Right cardiac atrium (tissue), 5 donors: ENCODE measurements at places on chromosomes 3 and 15. TPM values are rescaled to one million over a fixed set of nuclear protein-coding genes. Genes with fewer than 3 reads are reported as not detected.

Gene CCDC33
- not detected for total RNA-seq

Gene TRH
- not detected for total RNA-seq

Gene SSUH2
- 0.62 TPM for total RNA-seq

Gene SKOR1
- total RNA-seq = 0.17 TPM

DNA sequence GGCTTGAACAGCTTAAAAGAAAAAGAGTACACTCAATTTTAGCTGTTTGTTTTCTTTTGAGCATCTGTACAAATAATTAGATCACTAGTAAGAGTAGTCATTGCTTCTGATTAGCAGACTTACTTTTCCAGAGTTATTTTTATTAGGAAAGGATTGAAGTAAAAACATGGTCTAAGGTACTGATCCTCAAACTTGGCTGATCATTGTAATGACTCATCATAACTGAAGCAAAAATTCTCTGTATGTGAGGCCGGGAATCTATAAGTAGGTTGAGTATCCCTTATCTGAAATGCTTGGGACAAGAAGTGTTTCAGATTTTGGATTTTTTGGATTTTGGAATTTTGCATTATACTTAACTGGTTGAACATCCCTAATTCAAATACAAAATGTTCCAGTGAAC is 12.4 kb downstream of the NMD3 start:
- DNase-seq = no peak
